ENCODE measurements at places on chromosomes 6 and 20. TPM values are rescaled to one million over a fixed set of nuclear protein-coding genes. Genes with fewer than 3 reads are reported as not detected.

Gene OPRM1
- total RNA-seq: not detected

Gene BMP6
- 8.8 TPM for total RNA-seq

Gene BNIP5
- not detected for total RNA-seq

Gene ZNF337
- 7.0 TPM for total RNA-seq

Gene POU5F1
- not detected for total RNA-seq

Gene ACTL10
- total RNA-seq: 2.1 TPM

Gene STX11
- not detected for total RNA-seq

Gene SCUBE3
- 2.9 TPM for total RNA-seq

Gene LY6G5C
- 0.34 TPM for total RNA-seq

Gene SCGN
- 1.1 TPM for total RNA-seq

Gene HAO1
- not detected for total RNA-seq

Gene SDC4
- 65.5 TPM for total RNA-seq

Gene RPP40
- total RNA-seq: 17.5 TPM

Gene HLA-DOA
- not detected for total RNA-seq

Gene B3GALT4
- total RNA-seq: 2.7 TPM

Gene KIAA1755
- total RNA-seq: 1.9 TPM

Gene DEK
- total RNA-seq: 53.6 TPM

Gene SLC13A3
- total RNA-seq: 2.5 TPM

Gene MOG
- total RNA-seq: not detected

Gene PTPRT
- total RNA-seq: 0.05 TPM

Gene CEP85L
- total RNA-seq: 12.1 TPM

Gene RIN2
- total RNA-seq: 38.9 TPM

Gene TRIM15
- total RNA-seq: not detected

Gene GINS1
- 0.88 TPM for total RNA-seq

Gene HFE
- total RNA-seq: 14.8 TPM

Gene PRR18
- total RNA-seq: not detected

Gene LINC00237
- not detected for total RNA-seq

All from cardiac ventricle fibroblast (primary cell).